Daoy (cell line): ENCODE measurements at places on chromosomes 7 and 10. TPM values are rescaled to one million over a fixed set of nuclear protein-coding genes. Genes with fewer than 3 reads are reported as not detected.

The IFIT2 gene
- 7.1 and 8.5 TPM in 2 replicates for total RNA-seq

The PSMA2 gene
- total RNA-seq = 340 and 366 TPM in 2 replicates

The RBM28 gene
- 63.4 and 63.5 TPM in 2 replicates for total RNA-seq

The ZNF716 gene
- not detected in 2 replicates for total RNA-seq

The DPP6 gene
- total RNA-seq = 0.24 and 0.91 TPM in 2 replicates

The GSDME gene
- 28.3 and 46.0 TPM in 2 replicates for total RNA-seq

The PNLIPRP3 gene
- total RNA-seq = 0.17 TPM in 1 of 2 replicates, not detected in the other

The RBM48 gene
- total RNA-seq = 5.4 and 7.5 TPM in 2 replicates

The ADCY1 gene
- total RNA-seq = 0.34 and 0.80 TPM in 2 replicates

The PAPSS2 gene
- 6.3 and 9.9 TPM in 2 replicates for total RNA-seq

The TRUB1 gene
- 16.0 and 17.5 TPM in 2 replicates for total RNA-seq

The PLAC9 gene
- total RNA-seq = not detected in 2 replicates

DNA sequence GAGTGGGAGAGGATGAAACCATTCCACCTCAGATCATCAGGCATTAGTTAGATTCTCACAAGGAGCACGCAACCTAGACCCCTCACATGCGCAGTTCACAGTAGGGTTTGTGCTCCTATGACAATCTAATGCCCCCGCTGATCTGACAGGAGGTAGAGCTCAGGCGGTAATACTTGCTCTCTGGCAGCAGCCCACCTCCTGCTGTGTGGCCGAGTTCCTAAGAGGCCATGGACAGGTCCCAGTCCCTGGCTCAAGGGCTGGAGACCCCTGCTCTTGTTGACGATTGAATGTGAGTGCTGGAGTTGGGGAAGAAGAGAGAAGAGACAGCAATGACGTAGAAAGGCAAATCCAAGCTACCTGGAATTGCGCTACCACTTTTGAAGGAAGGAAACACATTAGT, 267.2 kb downstream of the TFEC start:
- DNase-seq = no peak

DNA sequence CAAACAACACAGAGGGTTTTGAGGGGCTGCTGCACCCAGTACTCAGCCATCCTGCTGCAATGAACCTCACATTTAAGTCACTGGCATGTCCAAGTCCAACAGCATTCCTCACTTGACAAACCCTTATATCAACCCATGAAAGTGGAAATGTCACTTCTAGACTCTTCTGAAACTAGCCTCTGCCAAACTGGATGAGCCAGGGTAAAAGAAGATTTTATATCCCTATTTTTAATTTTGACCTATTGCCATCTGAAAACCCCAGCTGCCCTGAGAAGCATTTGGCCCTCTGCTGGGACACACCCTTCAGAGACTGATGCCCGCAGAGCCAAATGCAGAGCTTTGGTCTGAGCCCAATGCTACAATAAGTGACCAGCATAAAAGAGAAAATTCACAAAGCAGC, 201.1 kb downstream of the ANK3 start:
- no peak for DNase-seq

- DNase-seq = peak; percentile 16
Observed at GRCh38 chr7:86932038-86932512, 127.4 kb downstream of the ELAPOR2 start.

DNA sequence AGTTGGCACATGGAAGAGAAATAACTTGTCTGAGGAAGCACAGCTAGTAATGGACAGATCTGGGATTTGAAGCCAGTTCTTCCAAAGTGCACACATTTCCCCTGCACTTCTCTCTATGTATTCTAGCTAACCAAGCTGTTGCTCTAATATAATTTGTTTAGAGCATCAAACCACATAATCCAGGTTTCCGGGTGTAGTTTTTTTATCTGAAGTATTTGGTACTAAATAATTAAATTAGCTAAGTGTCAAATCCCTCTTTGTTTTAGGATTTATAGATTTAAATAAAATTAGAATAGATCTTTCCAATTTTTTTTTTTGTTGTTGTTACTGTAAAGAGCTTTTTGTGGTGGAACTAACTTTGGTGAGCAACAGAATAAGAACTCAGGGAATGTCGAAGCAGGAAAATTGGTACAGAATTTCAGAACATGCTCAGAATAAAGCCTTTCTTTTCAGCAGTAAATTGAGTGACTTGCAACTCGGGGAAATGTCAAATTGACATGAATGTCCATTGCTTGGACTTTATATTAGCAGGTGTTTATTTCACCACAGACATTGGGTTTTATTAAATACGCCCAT, 33.7 kb downstream of the CAMK1D start:
- no peak for DNase-seq

DNA sequence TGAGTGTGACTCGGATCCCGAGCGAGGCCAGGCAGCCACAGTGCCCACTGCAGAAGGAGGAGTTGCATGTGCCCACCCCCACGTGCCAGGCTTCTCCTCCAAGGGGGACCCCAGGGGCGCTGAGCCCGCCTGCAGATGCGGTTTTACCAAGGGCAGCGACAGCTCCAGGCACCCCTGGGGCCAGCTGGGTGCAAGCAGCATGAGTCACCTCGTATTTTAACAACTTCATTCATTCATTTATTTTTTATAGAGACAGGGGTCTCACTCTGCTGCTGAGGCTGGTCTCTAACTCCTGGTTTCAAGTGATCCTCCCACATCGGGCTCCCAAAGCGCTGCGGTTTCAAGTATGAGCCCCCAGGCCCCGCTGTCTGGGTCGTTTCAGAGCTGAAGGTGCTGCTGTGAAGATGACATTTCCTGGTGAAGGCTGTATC, 1.3 kb upstream of the FOXL3 start:
- DNase-seq = no peak

DNA sequence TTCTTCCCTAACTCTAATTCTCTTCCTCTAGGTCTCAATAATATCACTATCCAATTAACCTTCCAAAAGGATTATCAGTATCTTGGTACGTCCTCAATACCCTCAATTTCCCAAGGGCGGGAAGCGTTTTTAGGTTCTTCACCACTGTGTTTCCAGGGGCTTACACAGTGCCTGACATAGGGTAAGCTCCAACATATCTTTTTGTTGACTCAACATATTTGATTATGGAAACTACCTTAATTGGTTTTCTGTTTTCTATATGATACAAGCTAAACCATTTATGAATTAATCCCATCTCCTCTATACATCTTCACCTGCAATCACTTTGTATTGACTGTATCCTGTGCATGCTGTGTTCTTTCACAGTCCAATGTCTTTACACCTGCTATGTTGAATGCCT, 987.3 kb downstream of the GRID1 start:
- no peak for DNase-seq

- DNase-seq = peak; percentile 46
Observed at GRCh38 chr7:108167460-108167859, 37.3 kb upstream of the LAMB4 start.

- DNase-seq = no peak
Observed at GRCh38 chr7:149729983-149730801, 43.2 kb downstream of the ZNF467 start.

GRCh38 chr10:12819071-12819470, 182.4 kb downstream of the CCDC3 start:
- DNase-seq = peak; percentile 9

- DNase-seq = no peak
Observed at GRCh38 chr10:10295537-10295936, 722.1 kb upstream of the CELF2 start.

DNA sequence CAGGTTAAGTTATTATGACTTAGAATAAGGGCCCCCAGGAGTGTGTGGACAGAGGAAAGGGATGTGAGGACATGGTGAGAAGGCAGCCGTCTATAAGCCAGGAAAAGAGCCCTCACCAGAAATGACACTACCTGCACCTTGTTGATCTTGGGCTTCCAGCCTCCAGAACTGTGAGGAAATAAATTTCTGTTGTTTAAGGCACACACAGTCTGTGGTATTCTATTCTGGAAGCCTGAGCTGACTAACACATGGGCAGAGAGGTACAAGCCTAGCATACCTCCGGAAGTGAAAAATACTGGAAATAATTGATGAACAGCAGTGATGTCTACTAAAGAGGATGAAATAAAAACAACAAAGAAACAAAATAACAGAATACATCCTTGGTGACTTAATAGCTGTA, 46.1 kb upstream of the GRB10 start:
- DNase-seq = no peak

- DNase-seq = no peak
Observed at GRCh38 chr7:101933688-101934121, 116.3 kb downstream of the CUX1 start.

DNA sequence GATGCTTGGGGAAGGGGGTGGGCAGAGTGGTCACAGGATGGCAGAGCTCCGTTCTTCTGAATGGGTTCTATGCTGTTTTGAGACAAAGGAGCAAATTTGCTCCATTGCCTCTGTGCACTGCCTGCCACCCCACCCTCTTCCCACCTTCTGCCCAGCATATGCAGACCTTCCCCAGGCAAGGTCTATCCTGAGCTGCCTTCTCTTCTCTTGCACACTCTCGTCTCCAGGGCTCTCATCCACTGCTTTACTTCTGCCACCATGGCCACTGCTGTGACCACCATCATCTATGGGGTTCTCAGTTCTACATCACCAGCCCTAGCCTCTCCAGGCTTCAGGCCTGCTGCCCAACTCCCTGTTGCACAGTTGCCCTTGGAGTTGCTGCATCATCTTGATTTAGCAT, 230.4 kb downstream of the TMEM178B start:
- DNase-seq = no peak

- no peak for DNase-seq
Observed at GRCh38 chr7:123198668-123199652, 809 bp downstream of the SLC13A1 start.

DNA sequence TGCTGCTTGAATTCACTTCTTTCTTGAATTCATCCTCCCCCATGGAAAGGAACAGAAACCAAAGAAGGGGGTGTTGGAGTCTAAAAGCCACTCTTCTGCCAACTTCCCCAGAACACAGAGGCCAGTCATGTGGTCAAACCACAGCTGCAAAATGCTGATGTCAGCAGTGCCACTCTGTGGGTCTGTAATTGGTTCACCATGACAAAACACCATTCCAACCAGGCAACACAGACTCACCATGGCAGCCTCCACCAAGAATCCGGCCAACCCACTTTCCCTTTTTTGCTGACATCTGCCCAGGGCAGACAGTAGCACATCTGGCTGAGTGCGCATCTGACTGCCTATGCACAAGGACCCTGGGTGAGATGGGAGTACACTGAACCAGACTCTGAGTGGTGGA, 16.8 kb downstream of the OSBPL3 start:
- DNase-seq = peak; percentile 81

GRCh38 chr7:77482015-77482414, 55.1 kb upstream of the PTPN12 start:
- DNase-seq = peak; percentile 4

DNA sequence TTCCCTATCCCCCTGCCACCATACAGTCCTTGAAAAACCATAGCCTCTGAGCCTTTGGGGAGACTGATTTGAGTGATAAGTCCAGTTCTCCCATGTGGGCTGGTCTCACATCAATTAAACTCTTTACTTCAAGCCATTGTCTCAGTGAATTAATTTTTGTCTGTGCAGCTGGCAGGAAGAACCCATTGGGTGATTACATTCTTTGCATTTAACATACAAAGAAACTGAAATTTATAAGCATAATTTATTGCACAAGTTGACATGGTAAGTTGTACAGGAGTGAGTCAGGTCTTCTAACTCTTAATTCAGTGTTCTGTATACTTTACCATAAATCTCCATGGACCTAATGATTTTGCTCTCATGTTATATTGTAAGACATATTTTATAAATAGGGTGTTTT, 1613.0 kb upstream of the LRRTM3 start:
- DNase-seq = no peak

GRCh38 chr7:47040795-47041347, 541.0 kb downstream of the TNS3 start:
- peak; percentile 21 for DNase-seq

DNA sequence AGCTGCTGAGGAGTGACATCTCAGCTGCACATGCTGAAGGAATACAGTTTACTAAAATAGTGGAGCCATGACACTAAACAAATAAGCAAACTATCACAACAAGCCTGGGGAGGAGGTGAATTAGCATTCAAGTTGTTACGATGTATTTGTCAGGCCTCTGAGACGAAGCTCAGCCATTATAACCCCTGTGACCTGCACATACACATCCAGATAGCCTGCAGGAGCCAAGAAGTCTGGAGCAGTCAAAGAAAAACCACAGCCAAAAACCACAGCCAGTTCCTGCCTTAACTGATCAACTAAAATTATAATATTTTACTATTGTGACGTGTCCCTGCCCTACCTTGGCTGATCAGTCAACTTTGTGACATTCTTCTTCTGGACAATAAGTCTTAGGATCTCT, 68.6 kb downstream of the NSUN6 start:
- DNase-seq = peak; percentile 7

DNA sequence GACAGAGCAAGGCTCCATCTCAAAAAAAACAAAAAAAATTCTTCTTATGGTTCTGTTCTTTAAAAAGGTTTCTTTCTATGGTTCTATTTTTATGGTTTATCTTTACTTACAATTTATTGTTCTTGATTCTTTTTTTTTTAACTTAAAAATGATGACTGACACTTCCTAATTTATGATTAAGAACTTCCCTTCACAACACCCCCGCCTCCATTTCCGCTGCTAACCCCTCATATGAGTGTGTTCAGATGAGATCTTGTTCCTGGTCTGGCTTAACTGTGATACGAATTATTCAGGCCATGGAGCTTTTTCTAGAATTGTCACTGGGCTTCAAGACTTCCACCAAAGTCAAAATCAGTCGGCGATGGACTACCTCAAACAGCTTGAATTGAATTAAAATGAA, 33.9 kb downstream of the PTER start:
- DNase-seq = no peak

DNA sequence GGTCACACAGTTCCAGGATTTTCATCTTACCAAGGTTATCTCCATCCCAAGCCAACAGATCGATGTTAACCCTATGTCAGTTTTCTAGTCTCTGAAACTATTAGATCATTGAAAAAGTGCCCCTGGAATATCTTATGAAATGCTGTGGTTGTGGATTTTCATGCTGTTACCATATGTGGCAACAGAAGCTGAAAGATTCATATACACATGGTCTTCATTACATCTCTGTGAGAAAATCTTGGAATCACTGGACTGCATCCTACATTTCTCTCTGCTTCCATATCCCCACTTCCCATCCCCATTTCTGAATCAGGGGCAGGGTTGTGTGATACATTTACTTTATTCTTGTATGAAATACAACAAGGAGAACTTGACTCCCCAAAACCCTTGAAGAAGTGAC, 146.1 kb downstream of the SLC16A9 start:
- no peak for DNase-seq

DNA sequence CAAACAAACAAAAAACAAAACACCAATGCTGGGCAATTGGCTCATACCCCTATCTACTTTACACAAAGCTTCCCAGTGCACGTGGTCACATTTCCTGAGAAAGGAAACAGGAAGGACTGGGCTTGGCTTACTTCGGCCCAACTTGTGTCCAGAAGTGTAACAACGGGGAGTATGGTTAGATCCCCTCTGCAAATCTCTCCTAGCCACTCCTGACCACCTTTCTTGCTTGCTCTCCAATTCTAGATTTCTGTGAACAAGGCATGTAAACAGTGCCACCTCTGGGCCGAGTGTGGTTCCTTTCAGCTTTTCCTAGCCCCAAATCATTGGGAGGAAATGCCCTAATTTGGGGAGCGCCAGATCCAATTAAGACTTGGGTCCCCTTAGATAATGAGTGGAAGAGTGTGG, 21.0 kb upstream of the FRAT2 start:
- DNase-seq = no peak
